ENCODE measurements at places on chromosomes 6 and 20. TPM values are rescaled to one million over a fixed set of nuclear protein-coding genes. Genes with fewer than 3 reads are reported as not detected.

DNA sequence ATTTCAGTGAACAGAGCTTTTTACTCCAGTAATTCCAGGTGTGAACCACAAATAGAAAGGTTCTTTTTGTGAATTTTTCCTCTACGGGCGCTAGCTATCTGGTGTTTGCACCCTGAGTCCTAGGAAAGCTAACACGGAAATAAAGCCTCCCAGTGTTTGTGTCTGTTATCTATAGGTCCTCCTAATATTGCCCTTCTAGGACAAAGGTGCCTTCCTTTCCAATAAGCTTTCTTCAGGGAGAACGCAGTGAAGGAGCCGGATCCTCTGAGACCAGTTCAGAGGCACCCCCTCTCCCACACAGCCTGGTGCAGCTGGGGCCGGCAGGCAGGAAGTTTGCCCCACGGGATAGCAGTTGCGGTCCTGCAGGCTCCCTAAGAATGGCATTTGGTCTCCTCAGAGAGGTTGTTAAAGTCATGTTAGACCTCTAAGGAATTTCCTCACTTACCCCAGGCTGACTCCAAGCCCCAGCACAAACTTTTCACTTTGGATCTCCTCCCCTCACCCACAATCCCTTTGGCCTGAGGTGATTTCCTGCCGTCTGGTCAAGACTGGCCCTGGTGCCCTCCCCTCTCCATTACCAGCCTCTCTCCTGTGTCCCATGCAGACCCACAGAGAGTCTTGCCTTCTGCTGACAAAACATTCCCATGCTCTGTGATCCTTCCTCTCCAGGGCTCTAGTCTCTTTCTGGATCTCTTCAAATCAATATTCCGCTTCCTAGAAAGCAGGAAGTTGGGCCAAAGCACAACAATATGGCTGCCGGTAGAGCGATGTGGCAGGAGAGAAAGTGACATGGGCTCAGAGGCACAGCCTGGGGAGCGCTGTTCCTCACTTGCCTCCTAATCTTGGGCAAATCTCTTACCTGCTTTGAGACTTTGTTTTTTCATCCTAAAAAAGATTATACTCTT, 126.0 kb downstream of the MOXD1 start:
- DNase-seq, result no peak

MRPS18A gene
- total RNA-seq, result 44.3 TPM

KCNB1 gene
- total RNA-seq, result 7.1 TPM

EYA2 gene
- total RNA-seq, result 2.1 TPM

DNA sequence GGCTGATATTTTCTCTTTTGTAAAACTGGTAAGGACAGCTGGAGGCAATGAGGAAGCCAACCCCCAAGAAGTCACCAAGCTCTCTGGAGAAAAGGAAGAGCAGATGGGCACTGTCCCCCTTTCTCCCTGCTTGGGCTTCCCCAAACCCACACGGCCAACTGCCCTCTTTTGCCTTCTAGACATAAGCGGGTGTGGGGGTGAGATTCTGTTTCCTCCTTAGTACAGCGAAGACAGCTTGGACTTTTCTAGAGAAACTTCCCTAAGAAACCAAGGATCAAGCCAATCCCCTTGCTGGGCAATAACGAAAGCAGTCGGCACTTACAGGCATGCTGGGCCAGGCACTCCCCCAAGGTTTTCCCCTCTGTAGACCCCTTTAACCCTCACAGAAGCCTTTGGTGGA, 110.3 kb downstream of the CDC5L start:
- DNase-seq, result no peak

DNA sequence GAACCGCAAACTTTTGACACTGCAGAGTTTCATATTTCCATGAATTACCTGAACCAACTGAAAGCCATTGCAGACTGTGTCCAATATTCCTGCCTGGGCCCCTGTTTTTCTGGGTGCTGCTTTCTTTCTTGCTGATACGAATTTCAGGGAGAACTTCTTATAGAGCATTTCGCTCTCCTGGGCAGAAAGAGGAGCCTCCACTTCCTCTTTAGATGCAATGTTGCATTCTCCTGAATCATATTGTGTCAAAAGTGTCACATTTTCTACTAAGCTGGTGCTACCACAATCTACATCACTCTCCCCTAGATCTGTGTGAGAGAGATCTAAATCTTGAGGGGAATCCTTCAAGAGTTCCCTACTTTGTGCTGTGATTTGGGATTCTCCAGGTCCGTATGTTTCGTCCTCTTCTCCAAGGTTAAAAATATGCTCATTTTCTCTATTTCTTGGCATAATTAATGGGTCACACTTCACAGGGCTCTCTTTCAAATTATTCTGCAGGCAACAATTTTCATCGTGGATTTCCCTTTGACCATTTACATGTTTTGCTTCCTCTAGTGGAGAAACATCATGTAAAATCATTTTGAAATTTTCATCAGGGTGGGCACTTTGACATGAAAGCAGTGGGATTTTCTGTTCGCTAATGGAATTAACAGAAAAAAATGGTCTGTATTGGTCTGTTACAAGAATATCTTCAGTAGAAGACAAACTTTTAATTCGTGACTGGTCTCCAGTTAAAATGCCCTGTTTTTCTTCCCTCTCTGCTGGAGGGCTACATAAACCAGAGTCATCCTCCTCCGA, 102.3 kb downstream of the DST start:
- DNase-seq, result no peak

DNA sequence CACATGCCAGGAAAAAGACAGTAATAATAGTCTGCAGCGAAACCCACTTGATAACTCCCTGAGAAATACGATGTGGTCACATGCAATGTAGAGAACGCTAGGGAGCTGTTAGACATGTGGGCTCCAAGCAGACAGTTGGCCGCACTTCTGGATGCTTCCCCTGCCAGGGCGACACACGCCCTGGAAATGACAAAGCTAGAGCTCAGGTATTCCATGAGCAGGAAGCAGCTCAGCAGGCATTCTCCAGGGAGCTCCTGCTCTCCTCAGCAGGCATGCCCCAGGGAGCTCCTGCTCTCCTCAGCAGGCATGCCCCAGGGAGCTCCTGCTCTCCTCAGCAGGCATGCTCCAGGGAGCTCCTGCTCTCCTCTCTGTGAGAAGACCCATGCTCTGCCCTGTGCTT, 52.4 kb upstream of the NXT1 start:
- DNase-seq, result no peak

GRCh38 chr6:10386220-10386619, 28.7 kb downstream of the TFAP2A start:
- no peak for DNase-seq

GRCh38 chr20:16280219-16280618, 293.0 kb downstream of the KIF16B start:
- DNase-seq, result no peak

DNA sequence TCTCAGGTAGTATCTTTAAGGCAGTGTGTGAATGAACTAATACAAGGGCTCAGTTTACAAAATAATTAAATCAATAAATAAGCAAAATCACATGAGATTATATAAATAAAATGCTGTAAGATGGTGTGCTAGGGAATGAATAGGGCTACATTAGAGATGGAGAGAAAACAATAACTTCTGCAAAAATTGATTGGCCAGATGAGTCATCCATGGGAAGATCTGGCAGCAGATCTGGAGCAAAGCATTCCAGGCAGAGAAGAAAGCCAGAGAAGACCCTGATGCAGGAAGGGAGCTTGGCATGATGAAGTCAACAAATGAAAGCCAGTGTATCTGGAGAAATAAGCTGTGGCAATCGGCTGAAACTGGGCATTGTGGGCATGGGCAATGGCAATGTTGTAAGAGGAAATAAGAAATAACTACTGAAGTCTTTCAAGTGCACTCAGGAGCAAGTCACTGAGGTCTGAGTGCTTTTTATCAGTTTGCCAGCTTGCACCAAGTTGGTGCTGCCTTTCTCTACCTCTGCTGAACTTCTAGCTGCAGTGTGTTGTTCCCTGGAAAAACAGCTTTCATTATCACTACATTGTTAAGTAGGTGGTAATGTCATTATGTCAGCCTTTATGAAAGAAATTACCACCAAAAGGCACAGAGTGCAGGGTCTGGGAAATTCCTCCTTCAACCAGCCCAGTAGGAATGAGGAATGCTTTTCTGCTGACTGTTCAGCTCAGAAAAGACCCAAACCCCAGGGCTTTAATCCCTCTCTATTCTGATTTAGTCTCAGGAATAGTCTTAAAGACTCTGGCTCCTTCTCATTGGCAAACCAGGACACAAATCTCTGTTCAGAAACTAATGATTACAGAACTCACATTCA, 231.6 kb downstream of the HTR1B start:
- no peak for DNase-seq

GRCh38 chr6:87481931-87482330, 9.2 kb downstream of the SLC35A1 start:
- DNase-seq, result no peak

DNA sequence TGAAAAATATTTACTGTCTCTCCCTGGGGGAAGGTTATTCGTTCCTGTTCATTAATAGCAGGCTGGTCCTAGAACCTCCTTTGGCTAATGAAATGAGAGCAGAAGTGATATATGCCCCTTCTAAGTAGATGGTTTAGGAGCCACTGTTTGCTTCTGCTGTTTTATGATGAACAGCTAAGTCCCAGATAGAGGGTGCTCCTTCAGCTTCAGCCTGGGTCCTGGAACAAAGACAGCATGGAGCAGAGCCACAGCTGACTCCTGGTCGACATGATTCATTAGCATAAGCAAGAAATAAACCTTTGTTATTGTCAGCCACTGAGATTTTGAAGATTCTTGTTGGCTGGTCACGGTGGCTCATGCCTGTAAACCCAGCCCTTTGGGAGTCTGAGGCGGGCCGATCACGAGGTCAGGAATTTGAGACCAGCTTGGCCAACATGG, 47.8 kb upstream of the ARMC2 start:
- no peak for DNase-seq

- DNase-seq, result no peak
Measured at GRCh38 chr6:135393289-135393688, 104.3 kb downstream of the AHI1 start.

SAMD10 gene
- total RNA-seq, result 12.7 TPM

SSTR4 gene
- total RNA-seq, result not detected

- no peak for DNase-seq
Measured at GRCh38 chr6:43396408-43397149, 27.1 kb upstream of the ZNF318 start.

DNA sequence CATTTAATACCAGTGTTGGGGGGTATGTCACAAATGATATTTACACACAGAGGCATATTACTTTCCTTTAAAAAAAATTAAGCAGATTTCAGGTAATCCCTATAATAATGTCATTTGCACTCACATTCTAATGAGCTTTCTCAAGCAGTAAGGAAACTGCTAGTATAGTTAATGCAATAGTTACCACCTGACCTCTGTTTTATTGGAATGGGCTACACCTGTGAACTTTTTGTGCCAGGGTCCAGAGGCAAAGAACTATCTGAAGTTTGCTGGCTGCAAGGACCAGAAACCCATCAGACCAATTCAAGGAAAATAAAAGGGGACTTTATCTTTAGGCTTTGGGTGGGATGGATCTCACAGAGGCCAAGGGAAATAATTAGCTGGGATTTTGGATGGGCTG, 2.9 kb upstream of the ZHX3 start:
- DNase-seq, result no peak

DNA sequence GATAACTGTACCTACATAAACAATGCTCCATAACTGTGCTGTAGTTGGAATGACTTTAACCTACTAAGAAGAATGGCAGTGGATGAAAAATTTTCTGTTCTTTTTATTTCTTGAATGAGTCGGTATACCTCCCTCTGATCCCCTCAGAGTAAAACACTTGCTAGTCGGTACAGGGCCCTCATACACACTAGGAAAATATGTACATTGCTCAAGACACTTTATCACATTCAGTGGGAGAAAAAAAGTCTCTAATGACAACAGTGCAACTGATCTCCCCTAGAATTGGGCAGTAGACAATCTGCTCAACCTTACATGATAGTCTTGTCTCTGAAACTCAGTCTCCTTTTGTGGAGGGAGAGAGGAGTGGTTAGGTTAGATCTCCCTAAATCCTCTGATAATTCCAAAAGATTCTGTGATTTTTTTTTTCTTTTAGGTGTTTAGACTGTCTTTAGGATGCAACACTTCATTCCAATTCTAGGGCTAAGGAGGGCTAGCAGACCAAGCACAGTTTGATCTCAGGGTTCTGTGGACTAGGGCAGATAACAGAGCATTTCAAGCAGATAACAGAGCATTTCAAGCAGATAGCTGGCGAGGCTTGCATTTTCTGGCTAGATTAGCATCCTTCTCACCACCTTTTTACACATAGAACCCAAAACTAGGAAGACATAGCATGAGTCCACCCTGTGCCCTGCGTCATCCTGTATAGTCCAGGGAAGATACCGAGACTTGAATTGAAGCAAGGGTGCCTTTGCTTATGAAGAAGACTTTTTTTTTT, 100.3 kb upstream of the TNFAIP3 start:
- DNase-seq, result no peak
